ENCODE measurements at places on chromosomes 5 and 9. TPM values are rescaled to one million over a fixed set of nuclear protein-coding genes. Genes with fewer than 3 reads are reported as not detected.

Gene EGFL7
- 0.52 TPM for total RNA-seq

Gene NRARP
- 2.2 TPM for total RNA-seq

Gene RBM27
- 14.8 TPM for total RNA-seq

GRCh38 chr5:155069961-155070360 lies 56.4 kb downstream of the KIF4B start:
- DNase-seq, result no peak
- H3K4me1 ChIP-seq, result no peaks in the 10 kb centered on the region
- H3K27me3 ChIP-seq, result peaks cover 2% of the 10 kb centered on the region
- no peaks in the 10 kb centered on the region for H3K36me3 ChIP-seq
- no peak overlapping the region for H3K27ac ChIP-seq
- H3K4me3 ChIP-seq, result no peak overlapping the region

Gene TRPM6
- total RNA-seq, result not detected

GRCh38 chr9:137788561-137789294 lies 88.9 kb upstream of the CACNA1B start:
- DNase-seq, result no peak
- H3K36me3 ChIP-seq, result peaks cover 25% of the 10 kb centered on the region
- H3K4me3 ChIP-seq, result no peak overlapping the region
- H3K4me1 ChIP-seq, result peaks cover 2% of the 10 kb centered on the region
- H3K27ac ChIP-seq, result no peak overlapping the region
- no peaks in the 10 kb centered on the region for H3K27me3 ChIP-seq

Gene CCNJL
- total RNA-seq, result not detected

DNA sequence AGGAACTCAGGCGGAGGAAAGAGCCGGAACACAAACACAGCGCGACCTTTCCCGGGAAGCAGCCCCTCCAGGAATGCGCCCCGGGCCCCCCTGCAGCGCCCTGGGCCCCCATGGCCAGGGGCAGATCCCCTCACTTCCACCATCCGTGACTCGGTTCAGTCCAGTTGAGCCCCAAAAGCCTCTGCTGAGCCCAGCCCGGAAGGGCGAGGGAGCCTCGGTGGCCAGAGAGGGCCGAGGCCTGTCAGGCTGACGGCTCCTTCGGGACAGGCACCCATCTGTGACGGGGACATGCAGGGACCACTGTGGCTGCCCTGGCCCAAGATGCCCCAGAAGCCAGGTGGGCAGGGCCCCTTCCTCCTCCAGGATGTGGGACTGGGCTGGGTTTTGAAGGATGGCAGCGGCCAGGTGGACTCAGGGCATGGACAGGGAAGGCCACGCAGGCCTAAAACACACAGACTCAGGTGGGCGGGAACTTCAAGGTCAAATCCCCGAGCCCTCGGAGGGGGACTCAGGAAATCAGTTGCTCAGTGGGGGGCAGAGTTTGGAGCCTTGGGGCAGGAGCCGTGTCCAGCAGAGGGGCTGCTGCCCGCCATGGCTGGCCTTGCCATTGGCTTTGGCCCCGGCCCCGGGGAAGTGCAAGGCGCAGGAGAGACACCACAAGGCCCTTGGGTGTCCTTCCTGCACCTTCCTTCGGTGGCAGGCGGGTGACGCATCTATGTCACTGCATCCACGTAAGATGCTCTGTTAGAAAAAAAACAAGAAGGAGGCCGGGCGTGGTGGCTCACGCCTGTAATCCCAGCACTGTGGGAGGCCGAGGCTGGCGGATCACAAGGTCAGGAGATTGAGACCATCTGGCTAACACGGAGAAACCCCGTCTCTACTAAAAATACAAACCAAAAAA lies 29.7 kb upstream of the ABO start:
- peaks cover 8% of the 10 kb centered on the region for H3K27me3 ChIP-seq
- no peak for DNase-seq
- no peak overlapping the region for H3K4me3 ChIP-seq
- H3K36me3 ChIP-seq, result no peaks in the 10 kb centered on the region
- H3K27ac ChIP-seq, result no peak overlapping the region

Gene TAF11L12
- total RNA-seq, result not detected

DNA sequence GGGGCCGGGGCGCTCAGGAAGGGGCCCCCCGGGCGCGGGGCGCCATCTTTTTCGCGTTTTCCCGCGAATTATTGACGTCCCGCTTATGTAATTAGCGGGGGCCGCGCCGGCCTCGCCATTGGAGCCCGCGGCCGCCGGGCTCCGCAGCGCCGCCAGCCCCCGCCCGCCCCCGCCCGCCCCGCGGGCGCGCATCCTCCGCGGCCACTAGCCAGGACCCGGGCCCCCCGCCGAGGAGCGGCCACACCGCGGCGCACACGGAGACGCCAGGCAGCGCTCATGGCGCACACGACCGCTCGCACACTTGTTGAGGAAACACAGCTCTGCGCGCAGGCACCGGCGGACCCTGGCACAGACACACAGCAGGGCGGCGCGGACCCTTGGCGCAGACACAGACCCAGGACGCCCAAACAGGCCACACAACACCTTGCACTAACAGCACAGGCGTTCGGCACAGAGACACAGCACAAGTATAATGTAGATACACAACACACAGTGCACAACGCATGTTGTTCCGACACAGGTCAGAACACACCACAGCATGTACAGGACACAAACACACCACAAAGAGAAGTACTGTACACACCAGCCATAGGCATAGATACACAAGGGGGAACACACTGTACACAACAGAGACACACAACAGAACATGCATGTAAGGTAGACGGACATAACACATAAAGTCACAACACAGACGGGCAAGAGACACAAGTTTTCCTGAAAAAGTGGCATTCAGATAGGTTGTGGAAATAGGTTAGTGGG lies 467 bp upstream of the PHF19 start:
- peaks cover 78% of the 10 kb centered on the region for H3K4me1 ChIP-seq
- peaks cover 55% of the 10 kb centered on the region for H3K36me3 ChIP-seq
- no peaks in the 10 kb centered on the region for H3K27me3 ChIP-seq

DNA sequence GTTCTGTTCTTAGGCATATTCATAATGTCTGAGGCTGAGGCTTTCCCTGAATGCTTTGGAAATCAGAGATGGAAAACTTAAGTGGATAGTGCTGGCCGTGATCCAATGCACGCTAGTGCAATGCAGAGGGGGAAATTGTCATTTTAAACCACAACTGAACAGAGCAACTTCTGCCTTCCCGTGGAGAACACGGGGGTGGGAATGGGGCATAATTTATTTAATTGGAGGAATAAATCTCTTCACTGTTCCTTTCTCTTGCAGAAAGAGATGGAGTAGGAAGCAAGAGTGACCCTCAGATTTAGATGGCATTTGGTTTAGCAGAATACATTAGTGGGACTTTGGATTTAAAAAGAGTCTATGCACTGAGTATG lies 22.9 kb upstream of the NREP start:
- H3K27me3 ChIP-seq, result peaks cover 2% of the 10 kb centered on the region
- H3K36me3 ChIP-seq, result no peaks in the 10 kb centered on the region
- DNase-seq, result no peak
- H3K4me3 ChIP-seq, result no peak overlapping the region
- H3K4me1 ChIP-seq, result no peaks in the 10 kb centered on the region

Gene ZNG1E
- total RNA-seq, result 30.5 TPM

- no peaks in the 10 kb centered on the region for H3K27me3 ChIP-seq
- H3K27ac ChIP-seq, result no peak overlapping the region
- H3K4me1 ChIP-seq, result no peaks in the 10 kb centered on the region
- H3K4me3 ChIP-seq, result no peak overlapping the region
- no peaks in the 10 kb centered on the region for H3K36me3 ChIP-seq
Measured at GRCh38 chr5:142046191-142046590, 33.4 kb upstream of the GNPDA1 start.

DNA sequence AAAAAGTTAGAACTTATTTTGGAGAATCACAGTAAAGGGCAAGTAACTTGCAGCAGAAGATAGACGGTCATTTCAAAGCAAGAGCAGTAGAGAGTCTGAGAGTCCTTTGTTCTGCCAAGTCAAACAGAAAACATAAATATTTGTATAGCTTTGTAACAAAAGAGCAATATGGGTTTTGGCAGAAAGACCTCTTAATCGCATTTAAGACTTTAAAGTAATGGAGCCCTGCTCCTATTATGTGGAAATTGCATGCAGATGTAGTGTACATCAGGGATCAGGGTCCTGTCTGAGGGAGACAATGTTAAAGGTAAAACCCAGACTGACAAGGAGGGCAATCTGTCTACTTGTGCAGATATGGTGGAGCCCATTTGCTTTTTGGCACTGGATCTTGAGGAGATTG lies 87.2 kb downstream of the PGM5 start:
- DNase-seq, result no peak
- peaks cover 6% of the 10 kb centered on the region for H3K27me3 ChIP-seq
- H3K27ac ChIP-seq, result no peak overlapping the region
- H3K4me3 ChIP-seq, result no peak overlapping the region

- H3K27ac ChIP-seq, result no peak overlapping the region
- H3K36me3 ChIP-seq, result no peaks in the 10 kb centered on the region
- no peak overlapping the region for H3K4me3 ChIP-seq
- no peaks in the 10 kb centered on the region for H3K4me1 ChIP-seq
- H3K27me3 ChIP-seq, result no peaks in the 10 kb centered on the region
Measured at GRCh38 chr5:44619875-44620610, 188.7 kb upstream of the MRPS30 start.

- no peak overlapping the region for H3K4me3 ChIP-seq
- no peaks in the 10 kb centered on the region for H3K4me1 ChIP-seq
- H3K27ac ChIP-seq, result no peak overlapping the region
- no peaks in the 10 kb centered on the region for H3K36me3 ChIP-seq
Measured at GRCh38 chr5:16866273-16866672, 69.8 kb downstream of the MYO10 start.

Gene CCDC171
- 2.7 TPM for total RNA-seq

- DNase-seq, result no peak
- H3K4me3 ChIP-seq, result no peak overlapping the region
- no peaks in the 10 kb centered on the region for H3K36me3 ChIP-seq
- H3K27me3 ChIP-seq, result no peaks in the 10 kb centered on the region
- no peaks in the 10 kb centered on the region for H3K4me1 ChIP-seq
Measured at GRCh38 chr9:79013715-79014610, 557.8 kb upstream of the TLE4 start.

DNA sequence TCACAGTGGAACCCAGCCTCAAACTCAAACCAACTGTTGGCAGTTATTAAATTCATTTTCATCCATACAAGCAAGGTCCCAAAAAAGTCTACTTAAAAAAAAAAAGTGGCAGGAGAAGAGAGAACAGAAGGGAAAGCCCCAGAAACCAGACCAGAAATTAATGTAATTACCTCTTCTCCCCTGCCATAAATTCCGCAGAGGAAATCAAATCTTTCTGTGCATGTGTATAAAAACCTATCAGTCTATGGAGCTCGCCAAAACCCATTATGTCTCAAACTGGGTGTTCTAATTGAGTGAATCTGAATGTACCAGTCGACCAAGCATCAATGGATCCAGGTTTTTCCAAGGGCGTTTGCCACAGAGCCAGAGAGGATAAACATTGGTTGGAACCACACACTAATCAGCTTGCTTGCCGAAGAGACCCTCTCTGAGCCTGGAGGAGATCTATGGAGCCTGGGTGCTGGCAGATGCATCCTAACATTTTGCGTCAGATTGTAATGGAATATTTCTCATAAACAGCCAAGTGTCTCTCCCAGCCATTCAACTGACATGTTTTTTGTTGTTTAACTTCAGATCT lies 7.9 kb upstream of the HAND1 start:
- H3K4me1 ChIP-seq, result peaks cover 39% of the 10 kb centered on the region
- H3K27me3 ChIP-seq, result peaks cover 79% of the 10 kb centered on the region
- H3K36me3 ChIP-seq, result no peaks in the 10 kb centered on the region
- no peak for DNase-seq
- H3K4me3 ChIP-seq, result no peak overlapping the region

- H3K27ac ChIP-seq, result no peak overlapping the region
- H3K36me3 ChIP-seq, result no peaks in the 10 kb centered on the region
- H3K4me3 ChIP-seq, result no peak overlapping the region
- no peak for DNase-seq
- peaks cover 10% of the 10 kb centered on the region for H3K27me3 ChIP-seq
- no peaks in the 10 kb centered on the region for H3K4me1 ChIP-seq
Measured at GRCh38 chr5:5188376-5189050, 48.4 kb downstream of the ADAMTS16 start.
